ENCODE measurements at places on chromosomes 7 and 10.

DNA sequence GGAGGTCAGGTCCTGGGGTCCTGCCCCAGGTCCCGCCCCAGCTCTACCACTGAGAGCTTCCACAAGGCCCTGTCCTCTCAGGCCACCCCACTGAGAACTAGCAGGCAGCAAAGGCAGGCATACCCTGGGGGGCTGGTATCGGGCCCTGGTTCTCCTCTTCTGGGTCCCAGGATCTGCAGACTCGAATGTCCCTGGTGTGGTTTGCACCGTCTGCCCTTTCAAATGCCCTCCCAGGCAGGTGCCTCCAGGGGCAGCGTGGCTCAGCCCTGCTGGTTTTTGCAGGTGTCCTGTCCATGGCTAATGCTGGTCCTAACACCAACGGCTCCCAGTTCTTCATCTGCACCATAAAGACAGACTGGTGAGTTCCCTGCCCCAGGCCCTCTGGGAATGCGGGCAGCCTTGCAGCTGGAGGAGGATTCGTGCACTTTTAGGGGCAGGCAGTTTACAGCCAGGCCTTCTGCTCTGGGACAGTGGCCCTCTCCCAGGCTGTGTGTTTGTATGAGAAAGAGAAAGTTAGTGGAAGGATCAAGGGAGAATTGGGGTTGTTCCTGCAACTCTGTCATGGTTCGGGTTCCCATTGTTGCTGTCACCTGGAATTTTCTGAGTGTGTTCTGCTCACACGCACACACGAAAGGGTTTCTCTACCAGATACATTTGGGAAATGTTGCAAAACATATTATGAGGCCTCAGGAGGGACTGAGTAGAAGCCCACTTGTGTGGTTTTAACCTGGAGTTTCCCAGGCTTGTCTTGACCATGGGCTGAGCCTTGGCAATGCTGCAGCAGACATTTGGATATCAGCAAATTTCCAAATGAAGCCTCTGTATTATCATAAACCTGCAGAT lies 5.0 kb downstream of the PPIF start:
- no peak for DNase-seq

- no peak for DNase-seq
Observed at GRCh38 chr7:4866528-4867496, 5.0 kb upstream of the PAPOLB start.

DNA sequence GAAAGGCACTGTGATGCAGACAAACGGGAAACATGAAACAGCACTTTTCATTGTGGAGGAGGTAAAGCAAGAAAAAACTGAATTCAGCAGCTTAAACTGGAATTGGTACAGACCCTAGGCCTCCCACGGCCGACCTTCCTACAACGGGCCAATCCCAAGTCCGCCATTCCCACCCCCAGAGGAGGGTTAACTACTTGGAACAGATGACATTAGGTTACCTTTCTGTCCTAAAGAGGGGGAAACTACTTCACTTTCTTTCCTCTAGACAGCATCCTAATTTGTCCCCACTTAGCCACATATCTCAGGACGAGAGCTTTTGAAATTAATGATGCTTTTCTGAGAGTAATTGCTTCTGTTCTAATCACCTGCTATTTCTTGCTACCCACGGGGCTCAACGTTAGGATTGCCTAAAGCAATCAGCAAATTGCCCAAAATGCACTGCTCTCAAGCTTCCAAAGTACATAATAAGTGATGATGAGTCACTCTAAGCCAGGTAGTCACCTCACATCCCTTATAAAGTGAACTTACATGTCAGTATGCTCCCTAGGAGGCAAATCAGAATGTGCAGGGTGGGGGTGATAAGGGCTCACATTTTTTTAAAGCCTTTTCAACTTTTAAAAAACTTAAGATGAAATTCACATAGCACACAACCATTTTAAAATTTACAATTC lies 36.7 kb downstream of the LSM5 start:
- no peak for DNase-seq

DNA sequence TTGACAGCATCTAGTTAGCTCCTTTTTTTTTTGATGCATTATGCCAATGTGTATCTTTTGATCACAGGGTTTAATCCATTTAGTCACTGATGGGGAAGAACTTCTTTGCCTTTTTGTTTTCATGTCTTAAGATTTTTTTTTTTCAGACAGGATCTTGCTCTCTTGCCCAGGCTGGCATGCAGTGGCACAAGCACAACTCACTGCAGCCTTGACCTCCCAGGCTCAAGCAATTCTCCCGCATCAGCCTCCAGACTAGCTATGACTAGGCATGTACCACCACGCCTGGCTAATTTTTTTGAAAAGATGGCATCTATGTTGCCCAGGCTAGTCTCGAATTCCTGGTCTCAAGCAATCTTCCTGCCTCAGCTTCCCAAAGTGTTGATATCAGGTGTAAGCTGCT lies 46.4 kb upstream of the PLA2G12B start:
- DNase-seq: no peak

- DNase-seq: no peak
Observed at GRCh38 chr7:4849390-4849789, 12.4 kb downstream of the PAPOLB start.

DNA sequence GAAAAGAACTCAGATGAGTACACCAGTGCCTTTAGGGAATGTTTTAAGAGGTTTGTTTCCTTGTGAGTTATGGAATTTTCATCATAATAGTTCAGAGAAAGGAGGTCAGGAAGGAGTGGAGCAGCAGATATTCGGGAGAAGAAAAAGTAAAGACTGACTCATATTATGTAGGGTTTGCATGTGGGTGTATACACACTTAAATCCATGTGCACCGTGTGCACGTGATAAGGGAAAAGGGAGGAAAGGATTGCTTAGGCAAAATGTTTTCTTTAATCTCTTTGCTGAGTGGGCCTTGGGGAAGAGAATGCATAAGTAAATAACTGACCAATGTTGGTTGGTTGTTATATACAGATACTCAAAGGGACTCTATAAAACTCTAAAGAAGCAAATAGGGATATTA lies 30.2 kb downstream of the PLCE1 start:
- DNase-seq: no peak

Data from effector memory CD8-positive, alpha-beta T cell (primary cell).